ENCODE measurements at places on chromosomes 13 and 19.

GRCh38 chr19:45526143-45526542, 18.9 kb downstream of the VASP start:
- peak; percentile 82 for DNase-seq

DNA sequence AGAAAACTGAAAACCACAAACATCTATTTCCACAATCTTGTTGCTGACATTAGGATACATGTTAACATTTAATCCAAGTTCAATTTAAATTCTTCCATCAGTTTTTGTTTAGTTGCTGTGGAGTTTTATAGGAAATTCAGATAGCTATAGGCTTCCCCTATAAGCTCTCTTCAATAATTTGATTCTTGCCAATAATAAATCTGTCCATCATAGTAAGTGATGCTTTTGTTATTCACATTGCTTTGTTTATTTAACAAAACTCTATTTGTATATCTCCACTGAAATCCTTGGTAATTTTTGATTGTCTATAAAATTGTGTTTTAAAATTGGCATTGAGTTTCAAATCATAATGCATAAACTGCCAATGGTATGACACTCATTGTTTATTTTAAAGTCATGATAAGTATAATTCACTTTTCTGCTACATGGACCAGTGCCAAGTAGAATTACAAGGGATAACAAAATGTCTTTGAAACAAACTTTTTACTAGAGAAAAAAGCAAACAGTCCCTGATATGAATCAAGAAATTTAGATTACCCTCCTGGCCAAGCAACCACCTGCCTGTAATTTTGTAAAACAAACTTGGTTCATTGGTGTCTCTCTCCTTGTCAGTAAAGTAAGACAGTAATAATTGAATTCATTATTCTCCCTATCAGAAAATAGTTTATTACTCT, 577.3 kb upstream of the GPC6 start:
- DNase-seq: no peak

DNA sequence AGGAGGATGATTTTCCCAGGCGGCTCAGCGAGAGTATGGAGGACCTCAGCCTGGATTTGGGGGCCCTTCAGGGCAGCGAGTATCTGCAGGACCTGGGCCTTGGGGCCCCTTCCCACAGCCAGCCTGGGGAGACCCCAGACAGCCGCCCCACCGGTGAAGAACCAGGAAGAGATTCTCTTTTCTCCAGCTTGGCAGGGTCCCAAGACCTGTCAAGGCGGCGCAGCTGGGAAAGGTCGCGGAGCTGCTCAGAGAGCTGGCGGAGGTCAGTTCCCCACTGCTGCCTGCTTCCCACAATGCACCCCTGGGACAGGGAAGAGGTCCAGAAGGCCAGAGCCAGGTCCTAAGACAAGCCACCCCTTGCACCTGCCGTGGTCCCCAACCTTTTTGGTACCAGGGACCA, 24.1 kb downstream of the ARHGEF18 start:
- DNase-seq: no peak

DNA sequence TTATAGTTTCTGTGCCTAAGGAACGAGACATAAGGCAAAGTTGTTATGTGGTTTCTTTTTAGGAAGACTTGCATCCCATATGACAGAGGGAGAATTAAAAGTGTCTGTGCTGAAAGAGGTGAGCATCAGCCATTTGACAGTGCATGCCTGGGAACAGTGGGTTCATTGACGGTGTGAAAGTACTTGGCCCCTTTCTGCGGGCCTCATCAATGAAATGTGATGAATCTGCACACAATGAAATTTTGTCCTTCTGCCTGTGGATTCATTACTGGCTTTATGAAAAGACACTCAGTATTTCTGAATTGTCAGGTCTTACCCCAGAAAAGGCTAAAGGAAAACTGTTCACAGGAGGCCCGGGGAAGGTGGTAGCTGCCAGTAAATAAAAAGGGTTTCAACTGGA, 295.8 kb downstream of the FOXO1 start:
- DNase-seq: no peak

- no peak for DNase-seq
Measured at GRCh38 chr13:27304611-27305010, 34.0 kb downstream of the RASL11A start.

DNA sequence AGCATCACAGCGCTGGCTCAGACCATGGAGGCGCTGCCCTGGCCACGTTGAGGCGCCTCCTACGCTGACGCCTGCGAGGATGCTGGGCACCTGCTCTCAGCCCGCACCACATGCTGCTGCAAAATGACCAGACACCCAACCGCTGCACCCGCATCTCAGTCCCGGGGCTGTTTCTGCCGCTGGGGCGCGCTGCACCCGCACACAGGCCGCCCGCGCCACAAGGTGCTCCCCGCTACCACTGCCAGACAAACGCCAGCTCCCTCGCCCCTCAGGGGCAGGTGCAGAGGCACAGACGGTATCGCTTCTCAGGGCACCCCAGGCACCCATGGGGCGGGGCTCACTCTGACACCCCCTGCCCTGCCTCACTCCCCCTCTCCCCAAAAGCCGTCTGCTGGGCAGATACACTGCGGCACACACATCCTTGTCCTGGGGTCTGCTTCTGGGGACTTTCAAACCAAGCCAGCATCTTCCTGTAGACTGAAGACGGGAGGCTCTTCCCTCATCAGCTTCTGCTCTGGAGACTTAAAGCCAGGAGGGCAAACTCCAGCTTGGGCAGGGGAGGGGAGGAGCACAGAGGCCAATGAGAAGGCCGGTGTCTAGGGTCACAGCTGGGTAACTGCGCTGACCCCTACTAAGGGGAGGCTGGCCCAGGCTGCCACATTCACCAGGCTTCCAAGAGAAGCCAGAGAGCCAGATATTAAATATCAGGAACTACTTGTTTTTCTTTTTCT, 16.3 kb downstream of the CHERP start:
- no peak for DNase-seq

All from AG08396 (cell line).